Activated CD4-positive, alpha-beta memory T cell treated with anti-CD3 and anti-CD28 coated beads for 36 hours (primary cell): ENCODE measurements at places on chromosomes 6 and 20. TPM values are rescaled to one million over a fixed set of nuclear protein-coding genes. Genes with fewer than 3 reads are reported as not detected.

Gene HDGFL1
- total RNA-seq = not detected

Gene DZANK1
- 1.6 TPM for total RNA-seq

Gene KIAA0408
- total RNA-seq = 6.0 TPM

Gene SLCO4A1
- total RNA-seq = 30.7 TPM

GRCh38 chr20:52918311-52918710, 53.8 kb upstream of the TSHZ2 start:
- no peak overlapping the region for H3K27ac ChIP-seq
- no peak for DNase-seq
- H3K4me3 ChIP-seq = no peak overlapping the region
- H3K36me3 ChIP-seq = peaks cover 2% of the 10 kb centered on the region

Gene KCNK15
- 0.71 TPM for total RNA-seq

DNA sequence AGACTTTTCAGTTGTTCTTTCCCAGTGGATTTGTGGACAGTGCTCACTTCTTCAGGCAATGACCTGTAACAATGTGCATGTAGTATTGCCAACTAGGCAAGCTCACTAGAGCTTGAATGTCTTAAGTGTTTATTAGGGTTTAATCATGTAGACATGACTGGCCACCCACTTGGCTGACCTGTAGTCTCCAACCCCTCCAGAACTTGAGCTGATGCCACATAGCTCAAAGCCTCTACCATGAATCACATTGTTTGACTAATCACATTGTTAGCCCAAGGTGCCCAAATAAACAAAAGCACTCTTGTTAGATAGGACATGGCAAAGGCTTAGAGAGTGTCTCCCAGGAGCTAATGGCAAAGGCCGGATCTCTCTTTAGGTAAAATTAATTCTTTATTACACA, 272.7 kb downstream of the GRIK2 start:
- H3K4me3 ChIP-seq = no peak overlapping the region
- H3K36me3 ChIP-seq = no peaks in the 10 kb centered on the region
- no peak overlapping the region for H3K27ac ChIP-seq
- no peaks in the 10 kb centered on the region for H3K27me3 ChIP-seq
- H3K4me1 ChIP-seq = no peaks in the 10 kb centered on the region
- DNase-seq = no peak

GRCh38 chr6:96059586-96059985, 43.8 kb downstream of the FUT9 start:
- no peaks in the 10 kb centered on the region for H3K4me1 ChIP-seq
- no peaks in the 10 kb centered on the region for H3K27me3 ChIP-seq
- H3K27ac ChIP-seq = no peak overlapping the region

DNA sequence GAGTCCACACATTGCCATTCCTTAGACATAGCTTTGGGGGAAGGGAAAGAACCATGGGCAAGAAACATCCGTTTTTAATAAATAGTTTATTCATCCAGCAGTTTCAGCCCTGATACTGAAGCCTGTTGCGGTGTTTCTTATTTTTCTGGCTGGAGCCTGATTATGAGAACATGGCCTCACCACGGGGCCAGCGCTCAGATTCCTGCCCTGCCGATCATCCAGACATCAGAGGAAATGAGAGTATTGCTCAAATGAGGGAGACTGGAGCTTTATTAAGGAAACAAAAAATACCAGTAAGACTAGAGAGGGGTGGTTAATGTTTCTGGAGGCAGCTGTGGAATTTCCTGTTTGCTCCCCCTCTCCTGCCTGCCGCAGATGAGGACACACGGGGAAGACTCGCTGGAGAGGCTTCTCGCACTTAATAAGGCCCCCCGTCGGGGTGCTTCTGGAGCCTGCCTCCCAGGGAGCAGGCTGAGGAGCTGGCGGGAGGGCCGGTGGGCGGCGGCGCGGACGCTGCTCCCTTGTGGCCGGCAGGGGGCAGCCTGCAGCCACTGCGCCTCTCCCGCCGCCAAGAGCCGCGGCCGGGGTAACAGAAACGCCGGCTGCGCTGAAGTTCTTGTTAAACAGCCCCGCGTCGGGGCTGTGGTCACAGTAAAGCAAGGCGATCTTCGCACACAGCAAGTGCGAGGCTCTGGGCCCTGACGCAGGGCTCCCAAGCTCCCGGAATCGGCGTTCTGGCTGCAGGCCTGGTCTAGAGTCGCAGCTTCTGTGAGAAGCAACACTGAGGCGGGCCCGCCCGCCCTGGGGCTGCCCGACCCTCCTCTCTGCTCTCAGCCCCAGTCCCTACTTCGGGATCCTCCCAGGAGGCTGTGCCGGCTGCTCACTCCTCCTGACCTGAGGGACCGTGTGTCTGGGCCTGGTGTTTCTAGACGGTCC, 17.5 kb downstream of the LEMD2 start:
- no peaks in the 10 kb centered on the region for H3K27me3 ChIP-seq
- H3K27ac ChIP-seq = no peak overlapping the region
- H3K4me1 ChIP-seq = no peaks in the 10 kb centered on the region

- H3K27ac ChIP-seq = peak overlapping the region; percentile 95
- H3K27me3 ChIP-seq = no peaks in the 10 kb centered on the region
- peak overlapping the region; percentile 95 for H3K4me3 ChIP-seq
- peaks cover 12% of the 10 kb centered on the region for H3K36me3 ChIP-seq
- peaks cover 64% of the 10 kb centered on the region for H3K4me1 ChIP-seq
- no peak for DNase-seq
These were observed 672 bp upstream of the UBE2V1 start for GRCh38 chr20:50113420-50114224.

GRCh38 chr20:39214828-39215227, 252.7 kb downstream of the DHX35 start:
- no peaks in the 10 kb centered on the region for H3K36me3 ChIP-seq
- H3K4me1 ChIP-seq = no peaks in the 10 kb centered on the region
- no peak for DNase-seq
- no peak overlapping the region for H3K4me3 ChIP-seq
- no peak overlapping the region for H3K27ac ChIP-seq

GRCh38 chr6:146336191-146336590, 207.4 kb upstream of the RAB32 start:
- H3K4me1 ChIP-seq = no peaks in the 10 kb centered on the region
- no peaks in the 10 kb centered on the region for H3K36me3 ChIP-seq
- H3K27ac ChIP-seq = no peak overlapping the region
- peaks cover 1% of the 10 kb centered on the region for H3K27me3 ChIP-seq
- DNase-seq = no peak

Gene ADTRP
- 26.1 TPM for total RNA-seq

GRCh38 chr6:14277405-14277930, 159.9 kb downstream of the CD83 start:
- H3K4me1 ChIP-seq = peaks cover 38% of the 10 kb centered on the region
- H3K27me3 ChIP-seq = no peaks in the 10 kb centered on the region
- H3K4me3 ChIP-seq = peak overlapping the region; percentile 33
- peak overlapping the region; percentile 85 for H3K27ac ChIP-seq
- no peak for DNase-seq

GRCh38 chr6:43744931-43745727, 24.9 kb upstream of the VEGFA start:
- no peak for DNase-seq
- H3K4me1 ChIP-seq = no peaks in the 10 kb centered on the region
- peaks cover 6% of the 10 kb centered on the region for H3K27me3 ChIP-seq

- H3K27me3 ChIP-seq = no peaks in the 10 kb centered on the region
- H3K4me3 ChIP-seq = no peak overlapping the region
- DNase-seq = peak; percentile 63
- no peak overlapping the region for H3K27ac ChIP-seq
These were observed 3.2 kb upstream of the DEF6 start for GRCh38 chr6:35294308-35294945.

DNA sequence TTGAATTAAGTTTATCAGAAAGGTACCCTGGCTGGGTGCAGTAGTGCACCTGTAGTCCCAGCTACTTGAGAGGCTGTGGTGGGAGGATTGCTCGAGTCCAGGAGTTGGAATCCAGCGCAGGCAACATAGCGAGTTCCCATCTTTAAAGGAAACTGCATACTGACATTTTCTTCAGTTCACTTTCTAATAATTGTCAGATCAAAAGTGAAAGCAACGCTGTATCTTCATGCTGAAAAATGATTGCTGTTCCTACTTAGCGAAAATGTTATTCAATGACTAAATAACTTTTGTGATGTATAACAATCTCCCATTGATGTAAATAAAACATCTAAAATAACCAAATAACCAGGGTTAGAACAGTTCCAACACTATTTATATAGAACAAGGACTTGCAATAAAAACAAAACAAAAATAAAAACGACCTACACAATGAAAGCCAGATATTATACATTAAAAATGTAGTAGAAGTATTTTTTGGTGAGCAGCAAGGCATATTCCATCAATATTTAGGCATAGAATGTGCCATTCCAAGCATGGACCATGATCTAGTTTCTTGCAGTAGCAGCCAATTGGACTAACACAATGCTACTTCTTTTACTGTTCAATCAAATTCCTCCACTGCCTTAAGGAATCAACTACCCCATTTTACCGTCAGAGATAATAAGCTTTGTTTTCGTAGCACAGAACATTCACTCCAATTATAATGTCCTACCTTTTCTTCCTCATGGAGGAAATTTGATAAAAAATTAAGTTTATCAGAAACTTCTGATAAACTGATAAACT, 1.5 kb downstream of the LATS1 start:
- H3K4me1 ChIP-seq = peaks cover 35% of the 10 kb centered on the region
- H3K27me3 ChIP-seq = no peaks in the 10 kb centered on the region
- peaks cover 7% of the 10 kb centered on the region for H3K36me3 ChIP-seq
- peak overlapping the region; percentile 92 for H3K4me3 ChIP-seq
- peak overlapping the region; percentile 84 for H3K27ac ChIP-seq

- no peak overlapping the region for H3K27ac ChIP-seq
- H3K4me3 ChIP-seq = no peak overlapping the region
- H3K27me3 ChIP-seq = peaks cover 4% of the 10 kb centered on the region
- DNase-seq = peak; percentile 21
- H3K4me1 ChIP-seq = peaks cover under 1% of the 10 kb centered on the region
- H3K36me3 ChIP-seq = no peaks in the 10 kb centered on the region
These were observed 99.0 kb upstream of the IYD start for GRCh38 chr6:150269857-150270223.

Gene HCRTR2
- not detected for total RNA-seq

- H3K36me3 ChIP-seq = no peaks in the 10 kb centered on the region
- no peak overlapping the region for H3K4me3 ChIP-seq
- no peak for DNase-seq
- peaks cover 35% of the 10 kb centered on the region for H3K27me3 ChIP-seq
- H3K4me1 ChIP-seq = no peaks in the 10 kb centered on the region
These were observed 143.3 kb upstream of the PRND start for GRCh38 chr20:4578375-4578774.

Gene PEDS1
- total RNA-seq = 16.9 TPM

- H3K4me3 ChIP-seq = peak overlapping the region; percentile 89
- no peak overlapping the region for H3K27ac ChIP-seq
- H3K4me1 ChIP-seq = peaks cover 31% of the 10 kb centered on the region
- no peaks in the 10 kb centered on the region for H3K27me3 ChIP-seq
- DNase-seq = no peak
These were observed 1.4 kb downstream of the CDC5L start for GRCh38 chr6:44388887-44389286.

DNA sequence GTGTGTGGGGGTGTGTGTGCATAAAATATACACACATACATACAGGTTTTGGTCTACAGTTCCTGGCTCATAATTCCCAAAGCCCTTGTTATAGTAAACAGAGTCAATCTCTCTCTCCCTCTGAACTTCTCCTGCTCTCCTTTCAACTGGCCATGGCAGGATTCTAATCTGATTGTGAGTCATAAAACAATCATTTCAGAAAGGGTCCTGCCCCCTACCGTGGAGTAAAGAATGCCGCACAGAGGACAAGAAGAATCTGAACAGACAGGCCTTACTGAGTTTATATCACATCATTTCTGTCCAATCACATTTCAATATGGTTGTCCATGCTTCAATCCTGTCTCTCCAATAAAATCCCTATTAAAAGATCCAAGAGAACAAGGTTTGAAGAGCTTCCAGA, 416.9 kb downstream of the FRK start:
- DNase-seq = no peak
- no peak overlapping the region for H3K27ac ChIP-seq
- H3K4me1 ChIP-seq = no peaks in the 10 kb centered on the region
- H3K4me3 ChIP-seq = no peak overlapping the region
- H3K36me3 ChIP-seq = no peaks in the 10 kb centered on the region

Gene RRAGD
- 15.8 TPM for total RNA-seq

GRCh38 chr6:144289006-144289405, 3.9 kb downstream of the UTRN start:
- peaks cover 11% of the 10 kb centered on the region for H3K4me1 ChIP-seq
- H3K27ac ChIP-seq = no peak overlapping the region
- no peak overlapping the region for H3K4me3 ChIP-seq
- H3K36me3 ChIP-seq = no peaks in the 10 kb centered on the region

DNA sequence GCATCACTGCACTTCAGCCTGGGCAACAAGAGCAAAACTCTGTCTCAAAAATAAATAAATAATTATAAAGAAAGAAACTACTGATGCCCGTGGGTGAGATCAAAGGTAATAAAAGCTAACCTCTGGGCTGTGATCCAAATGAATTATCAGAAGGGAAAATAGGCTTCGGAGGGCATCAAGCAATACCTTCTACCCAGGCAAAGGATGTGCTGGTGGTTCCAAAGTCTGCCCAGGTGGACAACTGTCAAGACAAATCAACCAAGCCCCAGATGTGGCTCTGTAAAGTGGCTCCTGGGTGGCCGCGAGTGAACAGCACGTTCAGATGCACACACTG, 95.6 kb downstream of the SCML4 start:
- H3K4me3 ChIP-seq = no peak overlapping the region
- peaks cover 80% of the 10 kb centered on the region for H3K4me1 ChIP-seq
- H3K27me3 ChIP-seq = no peaks in the 10 kb centered on the region
- no peaks in the 10 kb centered on the region for H3K36me3 ChIP-seq

Gene HSP90AB1
- 1,671 TPM for total RNA-seq

Gene POPDC3
- total RNA-seq = not detected

- H3K4me3 ChIP-seq = no peak overlapping the region
- H3K27me3 ChIP-seq = no peaks in the 10 kb centered on the region
- no peaks in the 10 kb centered on the region for H3K4me1 ChIP-seq
- H3K27ac ChIP-seq = no peak overlapping the region
- DNase-seq = no peak
These were observed 474.2 kb downstream of the KIF16B start for GRCh38 chr20:16098890-16099639.

DNA sequence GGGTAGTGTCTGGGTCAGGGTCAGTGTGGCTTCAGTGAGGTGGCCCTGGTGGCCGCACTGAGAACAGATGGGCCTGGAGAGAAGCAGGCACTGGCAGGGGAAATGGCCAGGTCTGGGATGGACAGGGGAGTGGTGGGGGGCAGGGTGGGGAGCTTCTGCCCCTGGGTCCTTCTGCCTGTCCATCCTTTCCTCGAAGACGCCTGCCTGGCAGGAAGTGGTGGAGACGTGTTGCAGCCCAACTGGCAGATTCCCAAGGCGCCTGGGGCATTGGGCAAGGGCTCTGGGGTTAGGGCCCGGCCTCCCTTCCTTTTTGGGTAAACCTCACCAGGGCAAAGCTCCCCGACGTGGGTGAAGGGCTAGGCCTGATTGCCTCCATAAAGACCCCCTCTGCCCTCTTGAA, 10.4 kb downstream of the SRC start:
- H3K27ac ChIP-seq = no peak overlapping the region
- no peak overlapping the region for H3K4me3 ChIP-seq
- no peaks in the 10 kb centered on the region for H3K27me3 ChIP-seq

GRCh38 chr6:139648430-139649000, 274.1 kb upstream of the CITED2 start:
- H3K4me1 ChIP-seq = no peaks in the 10 kb centered on the region
- H3K36me3 ChIP-seq = no peaks in the 10 kb centered on the region
- peaks cover 8% of the 10 kb centered on the region for H3K27me3 ChIP-seq
- H3K27ac ChIP-seq = no peak overlapping the region
- DNase-seq = no peak
- H3K4me3 ChIP-seq = no peak overlapping the region
